ENCODE measurements at places on chromosomes 13 and 19.

DNA sequence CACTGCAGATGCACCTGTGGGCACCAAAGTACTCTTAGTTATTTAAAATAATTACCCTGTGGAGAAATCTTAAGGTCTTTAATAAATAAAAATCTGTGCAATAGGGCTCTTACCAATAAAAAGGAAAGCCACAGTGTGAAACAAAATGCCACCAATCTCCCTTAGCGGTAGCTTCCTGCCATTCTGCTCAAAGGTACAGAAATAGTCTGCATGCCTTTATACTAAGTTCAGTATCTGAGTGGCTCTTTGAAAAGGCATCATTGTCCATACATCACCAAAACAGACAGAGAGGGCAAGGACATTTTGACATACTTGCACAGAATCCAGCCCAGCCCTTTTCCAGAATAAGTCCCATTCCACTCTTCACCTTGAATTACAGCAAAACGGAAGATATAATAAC lies 161.0 kb downstream of the KLF12 start:
- no peak for DNase-seq

- DNase-seq: peak; percentile 29
These were observed 890.1 kb upstream of the PCDH20 start for GRCh38 chr13:62305756-62306155.

DNA sequence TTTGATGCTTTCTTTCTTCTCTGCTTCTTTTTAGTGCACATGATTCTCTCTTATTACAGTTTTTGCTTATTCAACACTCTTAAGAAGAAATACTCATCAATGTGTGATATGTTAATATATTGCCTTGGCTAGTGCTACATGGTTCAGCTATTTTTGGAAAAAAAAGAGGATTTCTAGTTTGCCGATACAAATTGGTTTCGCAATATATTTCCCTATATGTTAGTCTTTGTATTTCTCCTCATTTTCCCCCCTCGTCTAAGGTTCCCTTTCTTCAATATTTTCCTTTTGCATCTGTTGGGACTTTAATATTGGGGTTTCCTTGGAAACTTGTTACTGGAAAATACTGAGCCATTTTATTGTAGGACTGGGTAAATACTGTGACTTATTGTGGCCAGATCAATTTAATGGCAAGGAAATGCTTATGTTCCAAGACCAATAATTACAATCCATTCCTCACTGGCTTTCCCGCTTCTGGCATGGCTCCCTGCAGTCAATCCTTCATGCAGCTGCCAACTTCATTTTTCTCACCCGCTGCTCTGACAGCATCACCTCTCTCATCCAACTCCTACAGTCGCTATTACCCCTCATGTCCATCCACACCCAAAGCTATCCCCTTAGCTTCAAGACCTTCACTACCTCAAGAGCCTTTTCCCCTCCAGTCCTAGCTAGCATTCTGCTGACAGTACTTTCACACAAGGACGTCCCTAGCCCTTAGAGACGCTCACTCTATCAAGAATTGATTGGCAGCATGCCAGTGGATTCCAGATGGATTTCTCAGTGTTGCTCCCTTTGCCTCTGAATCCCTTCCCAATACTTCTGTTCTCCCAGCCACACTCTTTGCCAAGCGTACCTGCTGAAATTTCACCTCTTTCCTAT lies 280.1 kb upstream of the TMTC4 start:
- no peak for DNase-seq

- no peak for DNase-seq
These were observed 31.2 kb downstream of the CYP4F2 start for GRCh38 chr19:15866636-15867035.

DNA sequence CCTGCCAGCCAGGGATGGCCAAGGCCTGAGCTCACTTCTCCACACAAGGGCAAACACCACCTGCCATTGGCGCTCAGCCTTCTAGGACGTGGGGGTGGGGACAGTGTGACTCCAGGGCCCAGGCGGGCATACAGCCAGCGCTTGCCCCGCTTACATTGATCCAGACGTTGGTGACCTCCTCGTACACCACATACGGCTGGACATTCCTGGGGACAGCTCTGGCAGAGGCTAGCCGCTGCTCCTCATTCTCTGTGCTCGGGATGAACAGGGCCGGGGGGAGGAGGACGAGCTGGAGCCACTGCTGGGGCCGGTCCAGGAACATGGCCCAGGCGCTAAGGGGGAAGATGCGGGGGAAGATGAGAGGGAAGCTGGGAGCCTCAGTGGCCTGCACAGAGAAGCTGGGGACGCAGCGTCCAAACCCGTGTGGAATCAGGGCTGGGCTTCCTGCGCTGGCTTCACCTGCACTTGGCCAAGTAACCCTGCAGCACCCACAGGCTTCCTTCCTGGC lies 25.1 kb upstream of the MYDGF start:
- no peak for DNase-seq

DNA sequence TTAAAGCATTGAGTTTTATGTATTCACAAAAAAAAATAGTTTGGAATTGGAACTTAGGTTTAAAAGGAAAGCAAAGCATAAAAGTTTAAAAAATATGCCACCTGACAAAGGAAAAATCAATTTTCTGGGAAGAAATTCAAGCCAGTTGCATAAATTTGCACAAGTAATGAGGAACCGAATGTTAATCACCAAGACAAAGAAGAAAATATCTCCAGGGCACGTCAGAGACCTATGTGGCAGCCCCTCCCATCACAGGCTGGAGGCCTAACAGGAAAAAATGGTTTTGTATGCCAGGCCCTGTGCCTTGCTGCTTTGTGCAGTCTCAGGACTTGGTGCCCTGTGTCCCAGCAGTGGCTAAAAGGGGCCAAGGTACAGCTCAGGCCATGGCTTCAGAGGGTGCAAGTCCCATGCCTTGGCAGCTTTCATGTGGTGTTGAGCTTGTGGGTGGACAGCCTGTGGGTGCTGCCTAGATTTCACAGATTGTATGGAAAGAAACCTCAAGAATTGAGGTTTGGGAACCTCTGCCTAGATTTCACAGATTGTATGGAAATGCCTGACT lies 767.2 kb upstream of the SLC10A2 start:
- no peak for DNase-seq

DNA sequence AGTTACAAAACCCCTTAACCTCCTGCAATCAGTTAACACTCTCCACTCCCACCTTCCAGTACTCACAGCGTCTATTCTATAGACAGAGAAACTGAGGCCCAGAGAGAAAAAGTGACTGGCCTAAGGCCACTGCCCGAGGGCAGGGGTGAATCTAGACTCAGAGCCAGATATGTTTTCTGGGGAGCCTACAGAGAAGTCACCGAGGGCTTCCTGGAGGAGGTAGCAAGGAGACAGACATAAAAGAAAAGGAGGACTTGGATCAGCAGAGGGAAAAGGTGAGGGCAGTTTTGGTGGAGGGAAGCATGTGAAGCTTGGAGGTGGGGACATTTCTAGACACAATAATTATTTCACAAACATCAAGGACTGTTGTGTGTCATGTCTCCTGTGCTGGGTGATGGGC lies 1.6 kb upstream of the COMP start:
- DNase-seq: no peak

DNA sequence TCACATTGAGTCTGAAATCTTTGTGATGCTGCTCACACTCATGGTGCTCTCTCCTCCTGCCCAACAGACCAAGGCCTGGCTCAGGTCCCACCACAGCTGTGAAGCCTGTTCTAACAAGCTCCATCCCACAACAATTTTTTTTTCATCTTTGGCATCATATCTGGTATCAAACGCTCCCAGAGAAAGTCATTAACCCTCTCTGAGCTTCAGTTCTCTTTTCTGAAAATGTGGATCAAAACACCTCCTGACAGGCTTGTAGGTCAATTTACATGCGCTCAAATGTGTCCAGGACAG lies 224.4 kb downstream of the LACC1 start:
- no peak for DNase-seq

GRCh38 chr19:7871437-7872305 lies 2.5 kb downstream of the PRR36 start:
- DNase-seq: peak; percentile 80

DNA sequence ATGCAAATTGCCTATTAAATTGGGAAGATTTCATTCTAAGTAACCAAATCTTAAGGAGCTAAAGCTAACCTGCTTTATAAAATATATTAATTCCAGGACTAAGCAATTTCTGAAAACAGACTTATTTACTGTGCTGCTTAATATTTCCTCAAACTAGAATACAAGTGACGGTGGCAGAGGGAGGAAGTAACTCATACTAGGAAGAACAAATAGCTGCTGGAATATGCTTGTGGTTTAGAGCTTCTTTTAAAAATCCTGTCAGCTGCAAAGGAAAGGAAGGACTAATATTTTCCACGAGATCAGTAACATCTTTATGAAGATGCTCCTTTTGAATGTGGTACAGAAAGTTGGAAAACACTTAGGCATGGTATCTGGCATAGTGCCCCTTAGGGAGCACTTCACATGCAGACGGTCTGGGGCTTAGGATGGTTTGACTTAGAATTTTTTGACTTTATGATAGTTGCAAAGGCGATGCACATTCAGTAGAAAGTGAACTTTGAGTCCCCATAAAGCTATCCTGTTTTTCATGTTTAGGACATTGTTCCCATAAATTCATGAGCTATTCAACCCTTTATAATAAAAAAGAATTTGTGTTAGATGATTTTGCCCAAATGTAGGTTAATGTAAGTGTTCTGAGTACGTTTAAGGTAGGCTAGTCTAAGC lies 3.4 kb upstream of the HNRNPA1L2 start:
- no peak for DNase-seq

DNA sequence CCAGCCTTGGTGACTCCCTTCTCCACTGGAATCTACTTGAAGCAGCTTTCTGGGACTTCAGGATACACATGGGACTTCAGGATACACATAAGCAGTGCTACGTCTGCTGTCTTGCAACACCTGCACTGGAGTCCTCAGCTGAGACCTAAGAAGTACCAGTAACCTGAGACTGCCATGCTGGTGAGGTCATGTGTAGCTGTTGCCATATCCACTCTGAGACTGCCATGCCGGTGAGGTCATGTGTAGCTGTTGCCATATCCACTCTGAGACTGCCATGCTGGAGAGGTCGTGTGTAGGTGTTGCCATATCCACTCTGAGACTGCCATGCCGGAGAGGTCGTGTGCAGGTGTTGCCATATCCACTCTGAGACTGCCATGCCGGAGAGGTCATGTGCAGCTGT lies 937.9 kb downstream of the EFNB2 start:
- no peak for DNase-seq

- DNase-seq: no peak
These were observed 88.4 kb downstream of the NALCN start for GRCh38 chr13:101327871-101328270.

GRCh38 chr13:74191410-74191809 lies 57.2 kb upstream of the KLF12 start:
- no peak for DNase-seq

DNA sequence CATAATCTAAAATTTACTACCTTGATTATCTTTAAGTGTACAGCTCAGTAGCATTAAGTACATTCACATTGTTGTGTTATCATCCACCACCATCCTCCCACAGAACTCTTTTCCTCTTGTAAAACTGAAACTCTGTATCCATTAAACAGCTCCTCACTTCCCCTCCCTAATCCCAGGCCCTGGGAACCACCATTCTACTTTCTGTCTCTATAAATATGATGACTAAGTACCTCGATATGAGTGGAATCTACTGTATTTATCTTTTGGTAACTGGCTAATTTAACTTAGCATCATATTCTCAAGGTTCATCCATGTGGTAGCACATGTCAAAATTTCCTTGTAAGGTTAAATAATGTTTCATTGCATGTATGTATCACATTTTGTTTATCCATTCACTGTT lies 49.0 kb upstream of the POMP start:
- DNase-seq: no peak

GRCh38 chr19:1690699-1691307 lies 38.4 kb upstream of the TCF3 start:
- peak; percentile 85 for DNase-seq

DNA sequence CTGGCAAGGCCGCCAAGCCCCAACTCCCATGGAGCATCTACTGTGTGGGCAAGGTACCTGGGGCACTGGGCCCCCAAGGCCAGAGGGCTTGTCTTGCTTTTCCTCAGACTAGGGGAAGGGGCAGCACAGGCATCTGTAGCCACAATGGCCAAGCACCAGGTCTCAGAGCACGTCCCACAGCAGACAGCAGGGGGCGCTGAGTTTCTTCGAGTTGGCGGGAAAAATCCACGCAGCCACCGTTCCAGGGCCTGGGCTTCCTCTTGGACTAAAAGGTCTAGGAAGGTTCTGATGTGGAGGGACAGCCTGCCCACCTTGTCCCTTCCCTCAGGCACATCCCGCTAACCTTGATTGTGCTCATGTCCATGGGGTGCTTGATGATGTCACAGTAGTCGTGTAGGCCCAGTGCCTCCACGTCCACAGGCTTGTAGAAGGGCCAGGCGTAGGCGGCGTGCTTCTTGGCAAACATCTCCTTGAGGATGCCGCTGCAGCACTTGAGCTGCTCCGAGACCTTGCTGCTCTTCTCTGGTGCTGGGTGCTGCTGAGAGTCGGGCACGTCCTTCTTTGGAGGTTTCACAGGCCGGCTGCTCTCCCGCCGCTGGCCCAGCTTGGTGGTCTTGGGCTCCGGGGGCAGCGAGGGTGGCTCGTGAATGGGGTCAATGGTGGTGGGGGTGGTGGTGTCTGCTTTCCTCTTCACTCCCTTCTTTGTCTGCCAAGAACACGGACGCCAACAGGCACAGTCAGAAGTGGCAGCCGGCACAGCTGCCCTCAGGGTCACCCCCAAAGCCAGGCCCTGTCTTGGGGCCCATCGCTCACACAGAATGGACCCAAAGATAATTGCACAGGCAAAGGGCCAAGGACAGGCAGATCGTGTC lies 32.0 kb upstream of the EPHX3 start:
- DNase-seq: peak; percentile 71

- DNase-seq: no peak
These were observed 3.8 kb downstream of the CDX2 start for GRCh38 chr13:27965343-27965739.

GRCh38 chr13:109979228-109979627 lies 192.8 kb upstream of the IRS2 start:
- DNase-seq: no peak

DNA sequence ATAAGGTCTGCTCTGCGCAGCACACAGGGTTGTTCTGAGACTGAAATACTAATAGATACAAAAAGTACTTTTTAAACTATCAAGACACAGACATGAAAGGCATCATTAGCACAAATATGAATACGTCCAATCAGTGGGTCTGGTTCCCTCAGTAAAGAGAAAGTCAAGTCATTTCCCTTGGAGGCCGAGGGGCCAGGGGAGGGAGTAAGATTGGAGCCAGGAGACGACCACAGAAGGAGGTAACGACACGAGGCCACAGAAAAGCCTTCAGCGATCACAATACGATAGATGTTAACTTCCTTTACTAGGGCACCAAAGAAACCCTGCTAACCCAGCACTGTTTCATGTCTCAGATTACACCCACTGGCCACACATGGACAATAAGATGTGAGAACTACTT lies 5.3 kb downstream of the CARS2 start:
- no peak for DNase-seq

- peak; percentile 23 for DNase-seq
These were observed 1.8 kb downstream of the MBNL2 start for GRCh38 chr13:97223711-97224541.

Data from GM10248 (cell line).